Activated naive CD4-positive, alpha-beta T cell treated with anti-CD3 and anti-CD28 coated beads for 36 hours (primary cell): ENCODE measurements at places on chromosomes 7 and 10.

GRCh38 chr10:16915300-16915699, 98.1 kb upstream of the RSU1 start:
- no peak overlapping the region for H3K4me3 ChIP-seq
- H3K27ac ChIP-seq, result no peak overlapping the region
- no peaks in the 10 kb centered on the region for H3K27me3 ChIP-seq
- H3K4me1 ChIP-seq, result no peaks in the 10 kb centered on the region
- peaks cover 3% of the 10 kb centered on the region for H3K36me3 ChIP-seq

DNA sequence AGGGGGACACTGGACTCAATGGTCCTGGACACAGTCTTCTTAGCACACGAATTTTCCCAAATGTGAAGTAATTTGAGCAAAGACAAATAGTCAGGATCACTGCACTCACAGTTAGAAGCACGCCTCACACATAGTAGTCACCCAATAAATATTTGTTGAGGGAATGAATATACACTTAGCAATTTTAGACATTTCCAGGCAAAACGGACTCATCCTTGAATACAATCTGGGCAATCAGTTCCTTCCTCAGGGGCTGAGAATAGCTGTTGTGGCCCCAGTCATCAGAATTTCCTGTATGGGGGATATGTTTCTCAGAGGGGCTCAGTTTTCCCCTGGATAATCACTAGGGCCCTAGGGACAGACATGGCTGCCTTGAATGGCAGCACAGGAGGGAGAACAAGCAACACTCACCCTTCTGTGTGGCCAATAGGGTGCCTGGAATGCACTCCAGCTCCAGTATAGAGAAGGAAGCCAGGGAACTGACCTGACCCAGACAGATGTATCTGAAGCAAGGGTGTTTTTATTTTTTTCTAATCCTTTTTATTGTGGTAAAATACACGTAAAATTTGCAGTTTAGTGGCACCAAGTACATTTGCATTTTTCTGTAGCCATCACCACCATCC, 282.7 kb upstream of the ZNF32 start:
- H3K4me1 ChIP-seq, result no peaks in the 10 kb centered on the region
- peaks cover 3% of the 10 kb centered on the region for H3K27me3 ChIP-seq

DNA sequence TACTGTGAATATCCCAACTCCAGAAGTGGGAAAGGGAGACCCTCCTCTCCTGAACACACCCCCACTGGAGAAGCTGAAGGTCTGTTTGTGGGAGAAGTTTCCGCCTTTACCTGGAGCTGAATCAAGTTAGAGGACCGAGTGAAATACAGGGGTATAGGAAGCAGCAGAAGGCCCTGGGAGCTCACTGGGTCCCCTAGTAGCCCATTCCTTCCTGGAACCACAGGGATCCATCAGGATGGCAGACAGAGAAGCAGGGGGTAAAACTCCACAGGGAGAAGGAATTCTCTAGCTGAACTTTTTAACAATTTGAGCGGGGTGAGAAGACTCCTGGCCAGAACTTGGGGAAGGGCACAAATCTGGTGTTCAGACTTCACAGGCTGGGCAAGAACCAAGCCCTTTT, 275.8 kb downstream of the GRID1 start:
- H3K27ac ChIP-seq, result no peak overlapping the region
- peaks cover 15% of the 10 kb centered on the region for H3K27me3 ChIP-seq
- DNase-seq, result no peak
- no peaks in the 10 kb centered on the region for H3K4me1 ChIP-seq
- H3K36me3 ChIP-seq, result no peaks in the 10 kb centered on the region

DNA sequence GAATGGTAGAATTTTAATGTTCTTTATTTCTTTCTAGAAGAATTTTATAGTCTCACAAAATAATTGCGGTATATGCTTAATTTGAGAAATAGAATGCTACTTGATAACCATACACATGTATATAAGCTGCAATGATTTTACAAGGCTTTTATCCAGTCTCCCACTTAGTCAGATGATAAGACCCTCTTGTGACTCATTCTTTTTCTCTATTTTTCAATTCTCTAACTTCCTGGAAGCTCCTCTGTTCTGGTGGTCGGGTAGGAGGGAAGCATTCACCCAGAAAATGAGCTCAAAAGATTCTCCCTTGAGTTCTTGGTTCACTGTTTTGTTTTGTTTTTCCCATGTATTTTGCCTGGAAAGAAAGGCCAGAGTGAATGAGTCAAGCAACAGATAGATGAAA, 546.6 kb downstream of the INHBA start:
- no peaks in the 10 kb centered on the region for H3K36me3 ChIP-seq
- no peak overlapping the region for H3K27ac ChIP-seq
- no peak overlapping the region for H3K4me3 ChIP-seq
